ENCODE measurements at places on chromosomes 1 and 21.
A peak's percentile ranks its signal among the peaks of the same experiment; 100 is the strongest.

- DNase-seq = no peak
Measured at GRCh38 chr1:236090741-236091147, 25.9 kb upstream of the NID1 start.

GRCh38 chr1:47483651-47484050 lies 45.8 kb downstream of the FOXD2 start:
- no peak for DNase-seq

DNA sequence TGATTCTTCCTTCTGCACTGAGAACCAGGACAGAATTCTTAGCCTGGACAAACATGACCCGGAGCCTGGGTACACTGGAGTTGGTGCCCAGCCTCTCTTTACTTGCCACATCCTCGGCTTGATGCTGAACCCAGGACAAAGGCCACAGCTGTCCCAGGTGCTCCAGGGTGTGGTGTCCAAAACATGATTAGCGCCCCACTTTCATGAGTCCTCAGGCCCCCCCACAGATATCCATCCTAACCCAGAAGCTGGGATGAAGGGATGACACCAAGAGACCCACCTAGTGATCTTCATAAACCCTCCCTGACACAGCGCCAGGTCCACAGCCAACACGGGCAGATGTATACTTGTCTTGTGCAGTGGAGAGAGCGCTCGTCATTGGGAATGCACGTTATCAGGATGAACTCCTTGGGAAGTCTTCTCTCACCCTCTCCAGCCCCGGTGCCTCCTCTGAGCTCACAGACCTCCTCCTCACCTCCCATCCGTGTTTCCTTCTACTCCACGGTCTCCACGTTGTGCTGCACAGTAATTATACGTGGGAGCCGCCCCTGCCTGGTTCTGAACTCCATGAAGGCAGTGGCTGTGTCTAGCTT lies 3.6 kb downstream of the ABCA4 start:
- no peak for DNase-seq

GRCh38 chr1:90512441-90512840 lies 204.7 kb downstream of the BARHL2 start:
- no peak for DNase-seq

- no peak for DNase-seq
Measured at GRCh38 chr1:51072043-51072439, 30.0 kb upstream of the C1orf185 start.

DNA sequence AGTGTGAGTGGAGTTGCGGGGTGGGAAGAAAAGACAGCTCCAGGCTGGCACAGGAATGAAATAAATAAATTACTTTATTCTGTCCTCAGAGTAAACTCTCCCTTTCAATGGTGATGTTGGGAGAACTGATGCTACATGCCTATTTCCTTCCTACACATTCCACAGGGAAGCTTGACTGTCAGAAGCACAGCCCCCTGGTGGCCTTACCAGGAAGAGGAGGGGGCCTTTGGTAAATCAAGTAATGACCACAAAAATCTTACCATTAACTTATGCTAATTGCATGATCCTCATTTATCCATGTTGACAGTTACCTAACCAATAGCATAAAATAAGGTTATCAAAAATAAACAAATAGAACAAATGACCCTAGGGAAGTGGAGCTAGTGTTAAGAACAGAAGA lies 605.0 kb upstream of the PKN2 start:
- no peak for DNase-seq

DNA sequence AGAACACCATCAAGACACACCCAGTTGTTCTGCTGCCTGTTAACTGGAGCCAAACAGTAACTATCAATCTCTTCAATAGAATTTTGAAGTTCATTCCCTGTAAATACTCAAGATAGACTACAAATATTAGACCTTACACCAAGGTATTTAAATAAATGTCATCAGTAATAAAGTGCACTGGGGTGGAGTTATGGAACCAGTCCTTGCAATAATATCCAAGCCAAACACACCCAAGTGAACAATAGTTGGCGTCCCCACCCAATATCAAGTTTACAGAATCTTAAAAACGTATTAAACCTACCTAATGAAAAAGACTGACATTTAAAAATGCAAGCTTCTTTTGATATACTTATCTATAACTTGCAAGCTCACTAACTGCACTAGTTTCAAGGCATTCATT lies 2.7 kb downstream of the SERBP1 start:
- DNase-seq = no peak

DNA sequence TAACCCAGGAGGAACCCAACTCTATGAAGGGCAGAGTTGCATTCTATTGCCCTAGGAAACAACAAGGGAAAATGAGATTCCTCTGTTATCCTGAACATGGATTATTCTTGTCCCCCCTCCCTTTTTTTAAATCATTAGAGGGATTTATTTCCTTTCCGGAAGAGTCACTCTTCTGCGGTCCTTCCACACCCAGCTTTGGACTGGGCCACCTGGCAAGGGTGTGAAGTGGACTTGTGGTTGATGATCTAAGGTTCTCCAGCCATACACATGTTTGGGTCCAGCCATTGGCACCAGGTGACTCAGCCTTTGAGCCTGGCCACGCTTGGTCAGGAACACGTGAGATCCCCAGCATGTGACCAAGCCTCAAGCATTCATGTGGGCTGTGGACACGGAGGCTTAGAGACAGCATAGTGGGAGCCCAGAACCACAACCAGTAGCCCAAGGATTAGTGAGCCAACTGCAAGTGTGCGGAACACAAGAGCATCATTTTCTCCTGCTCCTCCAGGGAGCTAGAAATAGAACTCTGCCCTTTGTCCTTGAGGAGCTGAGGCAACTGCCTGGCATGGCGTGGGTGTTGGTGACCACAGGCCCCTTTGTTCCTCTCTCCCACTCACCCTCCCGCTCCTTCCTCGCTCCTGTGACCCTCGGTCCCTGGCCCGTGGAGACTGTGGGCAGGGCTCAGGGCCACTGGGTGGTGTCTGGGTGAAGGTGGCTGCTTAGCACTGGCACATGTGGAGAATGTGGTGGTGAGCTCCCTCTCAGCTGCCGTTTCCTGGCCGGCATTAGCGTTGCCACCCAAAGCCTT lies 50.1 kb downstream of the NENF start:
- DNase-seq = no peak

DNA sequence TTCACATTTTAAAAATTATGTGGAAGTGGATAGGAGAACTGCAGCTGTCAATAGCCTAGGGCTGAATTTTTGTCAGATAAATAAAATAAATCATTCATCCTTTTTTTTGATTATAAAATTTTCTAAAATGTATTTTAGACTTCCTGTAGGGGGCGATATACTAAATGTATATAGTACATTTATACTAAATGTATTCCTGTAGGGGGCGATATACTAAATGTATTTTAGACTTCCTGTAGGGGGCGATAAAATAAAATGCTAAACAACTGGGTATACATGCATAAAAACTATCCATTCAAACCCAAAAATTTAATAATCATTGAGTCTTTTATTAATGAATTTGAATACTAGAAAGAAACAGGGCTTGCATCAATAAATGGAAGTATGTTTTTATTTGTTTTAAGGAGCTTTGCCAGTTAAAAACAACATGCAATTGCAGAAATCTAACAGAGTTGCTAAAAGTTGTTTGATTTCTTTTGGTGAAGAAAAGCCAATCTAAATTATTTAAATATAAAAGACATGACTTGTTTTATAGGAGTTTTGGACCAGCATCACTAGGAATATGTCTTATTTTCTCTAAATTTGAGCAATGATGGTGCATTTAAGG lies 31.4 kb downstream of the CLCA1 start:
- DNase-seq = no peak

- DNase-seq = no peak
Measured at GRCh38 chr1:167899253-167899681, 14.7 kb downstream of the ADCY10 start.

DNA sequence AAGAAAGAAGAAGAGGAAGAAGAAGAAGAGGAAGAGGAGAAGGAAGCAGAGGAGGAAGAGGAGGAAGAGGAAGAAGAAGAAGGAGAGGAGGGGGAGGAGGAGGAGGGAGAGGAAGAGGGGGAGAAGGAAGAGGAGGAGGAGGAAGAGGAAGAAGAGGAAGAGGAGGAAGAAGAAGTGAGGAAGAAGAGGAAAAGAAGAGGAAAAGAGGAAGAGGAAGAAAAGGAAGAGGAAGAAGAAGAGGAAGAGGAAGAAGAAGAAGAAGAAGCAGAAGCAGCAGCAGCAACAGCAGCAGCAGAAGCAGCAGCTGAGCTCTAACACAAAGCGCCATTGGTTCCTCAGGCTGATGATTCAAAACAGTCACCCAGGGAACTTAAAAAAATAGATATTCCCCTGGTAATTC lies 34.0 kb downstream of the DNAI4 start:
- no peak for DNase-seq

GRCh38 chr1:228166170-228166936 lies 749 bp downstream of the IBA57 start:
- peak; percentile 31 for DNase-seq

GRCh38 chr1:2611031-2611501 lies 21.8 kb downstream of the MMEL1 start:
- no peak for DNase-seq

DNA sequence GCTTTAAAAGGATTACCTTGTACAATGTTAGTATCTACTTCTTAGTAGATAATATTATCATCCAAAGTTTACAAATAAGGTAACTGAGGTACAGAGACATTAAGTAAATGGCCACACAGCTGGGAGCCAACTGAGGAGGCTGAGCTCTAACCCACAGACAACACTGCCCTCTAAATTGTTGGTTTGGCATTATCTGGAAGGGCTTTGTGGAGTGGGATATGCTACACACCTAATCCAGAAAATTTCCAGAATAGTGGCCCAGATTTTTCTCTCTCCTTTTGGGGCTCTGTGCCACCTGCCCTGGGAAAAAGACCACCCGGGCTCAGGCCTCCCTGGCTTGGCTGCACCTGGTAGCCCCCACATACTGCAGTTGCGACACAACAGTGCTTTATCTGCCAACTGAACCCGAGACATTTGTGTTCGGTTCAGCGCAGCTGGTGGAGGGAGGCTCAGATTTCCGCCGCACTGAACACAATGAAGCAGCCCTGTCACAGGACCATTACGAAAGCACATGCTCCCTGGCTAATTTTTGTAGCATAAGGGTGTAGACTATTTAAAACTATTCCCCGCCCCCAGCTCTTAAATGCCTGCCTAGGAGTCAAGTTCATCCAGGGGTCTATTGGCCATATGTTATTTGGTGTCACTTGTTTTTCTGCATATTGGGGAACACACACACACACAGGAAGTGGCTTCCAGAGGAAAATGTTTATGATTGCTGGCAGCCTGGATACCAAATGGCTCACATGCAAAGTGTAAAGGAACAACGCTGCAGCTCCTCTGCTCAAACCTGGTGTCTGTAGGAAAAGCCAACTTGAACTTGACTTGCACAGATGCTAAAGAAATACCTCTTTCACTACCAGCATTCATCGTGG lies 92.3 kb upstream of the ESRRG start:
- peak; percentile 56 for DNase-seq

GRCh38 chr1:60118085-60118484 lies 44.5 kb upstream of the C1orf87 start:
- DNase-seq = no peak

- DNase-seq = no peak
Measured at GRCh38 chr1:203593723-203594122, 32.9 kb upstream of the ATP2B4 start.

GRCh38 chr1:44805311-44806024 lies 1.7 kb downstream of the DYNLT4 start:
- no peak for DNase-seq

GRCh38 chr1:37562984-37563383 lies 6.2 kb downstream of the DNALI1 start:
- no peak for DNase-seq

GRCh38 chr1:235635938-235636662 lies 13.5 kb downstream of the GNG4 start:
- no peak for DNase-seq

DNA sequence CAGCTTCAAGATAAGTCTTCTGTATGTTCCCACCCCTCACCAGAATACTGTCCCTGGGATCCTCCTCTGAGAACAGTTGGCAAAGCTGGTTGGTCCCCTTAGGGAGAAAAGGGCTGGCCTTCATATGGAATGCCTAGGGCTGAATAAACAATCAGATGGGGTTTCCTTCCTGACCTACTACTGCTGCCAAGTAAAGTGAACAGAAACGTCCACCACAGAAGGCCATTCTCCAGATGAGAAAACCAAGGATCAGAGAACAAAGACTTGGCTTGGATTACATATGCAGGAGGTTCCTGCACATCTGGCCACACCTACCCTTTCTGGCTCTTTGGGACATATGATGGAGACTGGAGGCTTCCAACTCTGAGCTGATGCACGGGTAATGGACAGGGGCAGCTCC lies 194.5 kb downstream of the HIVEP3 start:
- DNase-seq = no peak

GRCh38 chr1:197567442-197567841 lies 207.8 kb downstream of the DENND1B start:
- no peak for DNase-seq

DNA sequence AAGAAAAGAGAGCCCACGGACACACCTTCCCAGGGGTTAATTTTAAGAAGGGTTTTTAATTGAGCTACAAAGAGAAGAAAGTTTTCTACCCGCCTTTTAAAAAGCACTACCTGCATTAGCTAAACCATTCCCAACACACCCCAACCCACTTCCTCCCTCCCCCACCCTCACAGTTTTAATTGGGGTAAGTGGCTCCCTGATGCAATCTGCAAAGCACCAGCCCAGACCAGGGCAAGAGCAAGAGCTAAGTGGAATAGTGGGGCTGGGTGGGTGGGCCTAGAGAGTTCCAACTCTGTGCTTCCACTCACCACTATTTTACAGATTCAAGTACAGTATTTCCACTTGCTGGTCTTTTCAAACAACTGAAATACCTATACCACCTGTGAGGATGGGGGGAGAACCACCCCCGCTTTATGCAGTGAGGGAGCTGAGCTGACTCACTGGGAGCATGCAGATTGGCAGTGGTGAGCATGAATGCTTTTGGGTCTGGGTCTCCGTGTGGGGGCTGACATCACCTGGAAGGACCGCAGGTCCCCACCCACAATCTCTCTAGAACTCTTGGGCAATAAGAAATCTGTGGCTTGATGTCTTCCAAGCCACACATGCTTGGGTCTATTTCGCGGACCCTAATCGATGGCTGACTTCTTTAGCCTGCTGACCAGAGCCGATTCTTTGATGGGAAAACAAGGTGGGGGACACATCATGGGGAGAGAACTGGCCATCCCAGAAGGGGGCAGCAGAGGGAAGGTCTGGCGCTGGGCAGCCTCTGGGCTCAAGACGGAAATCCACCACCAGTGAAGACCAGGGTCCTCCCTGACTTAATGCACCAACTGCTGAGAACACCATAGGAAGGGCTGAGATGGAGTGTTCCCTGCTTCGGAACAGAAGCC lies 95.5 kb downstream of the SSBP3 start:
- peak; percentile 25 for DNase-seq

- DNase-seq = no peak
Measured at GRCh38 chr21:19899645-19900044, 1098.6 kb upstream of the NCAM2 start.

Data from foreskin melanocyte (primary cell).